Suprapubic skin (tissue), 4 donors: ENCODE measurements at places on chromosomes 5 and 9. TPM values are rescaled to one million over a fixed set of nuclear protein-coding genes. Genes with fewer than 3 reads are reported as not detected.
A peak's percentile ranks its signal among the peaks of the same experiment; 100 is the strongest.

DNA sequence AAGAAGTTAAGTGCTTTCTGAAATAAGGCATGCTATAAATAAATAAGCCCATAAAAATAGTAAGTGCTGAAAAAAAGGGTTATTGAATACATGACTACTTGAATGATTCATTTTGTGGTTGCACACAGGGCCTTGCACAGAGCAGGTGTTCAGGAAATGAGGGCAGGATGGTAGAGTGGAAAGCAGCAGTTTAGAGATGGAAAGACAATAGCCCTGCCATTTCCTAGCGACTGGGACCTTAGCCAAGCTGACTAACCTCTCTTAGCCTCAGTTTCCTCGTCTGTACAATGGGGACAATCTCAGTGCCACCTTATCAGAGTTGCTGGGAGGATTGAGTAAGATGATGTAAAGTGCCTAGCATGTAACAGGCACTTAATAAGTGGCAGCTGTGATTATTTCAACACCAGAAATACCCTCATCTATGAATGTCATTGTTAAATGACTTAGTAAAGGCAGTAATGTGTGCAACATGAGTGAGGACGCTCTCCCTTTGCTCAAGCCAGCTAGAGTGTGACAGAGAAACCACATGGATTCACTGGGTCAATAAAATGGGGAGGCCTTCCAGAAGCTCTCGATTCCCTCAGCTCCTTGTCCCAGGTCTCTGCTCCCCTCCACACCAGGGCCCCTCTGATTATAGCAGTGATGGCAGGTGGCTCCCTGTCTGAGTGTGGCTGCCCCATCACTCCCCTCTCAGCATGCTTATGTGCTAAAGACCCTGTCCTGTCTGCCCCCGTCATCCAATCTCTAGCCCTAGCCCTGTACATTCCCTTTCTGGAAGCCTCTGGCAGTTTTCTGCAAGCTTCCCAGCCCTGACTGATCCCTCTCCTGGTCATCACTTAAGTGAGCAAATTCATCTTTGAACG, 16.0 kb upstream of the PHF19 start:
- no peak for DNase-seq
- no peak overlapping the region for H3K4me3 ChIP-seq
- no peaks in the 10 kb centered on the region for H3K36me3 ChIP-seq
- peaks cover 25% of the 10 kb centered on the region for H3K4me1 ChIP-seq
- H3K27me3 ChIP-seq = no peaks in the 10 kb centered on the region

Gene IFNK
- not detected for total RNA-seq

DNA sequence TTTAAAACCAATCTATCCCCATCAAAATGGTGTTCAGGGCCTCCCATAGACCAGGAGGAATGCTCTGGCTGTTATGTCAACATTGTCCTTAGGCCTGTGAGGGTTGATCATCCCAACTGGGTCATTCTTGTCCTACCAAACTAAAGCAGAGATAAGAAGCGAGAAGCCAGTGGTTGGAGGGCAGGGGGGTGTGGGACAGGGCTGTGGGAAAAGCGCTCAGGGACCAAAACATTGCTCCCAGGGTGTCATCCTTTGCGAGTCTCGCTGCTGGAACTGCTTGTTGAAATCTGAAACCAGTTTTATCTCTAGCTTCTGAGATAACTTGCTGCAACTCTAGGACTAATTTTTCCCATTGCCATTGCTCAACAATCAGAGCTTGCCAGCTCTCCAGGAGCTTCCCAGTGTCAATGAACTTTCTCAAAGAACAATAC, 48.1 kb downstream of the SPATA31C2 start:
- no peaks in the 10 kb centered on the region for H3K4me1 ChIP-seq
- no peak for DNase-seq
- no peaks in the 10 kb centered on the region for H3K36me3 ChIP-seq
- no peaks in the 10 kb centered on the region for H3K27me3 ChIP-seq
- H3K4me3 ChIP-seq = no peak overlapping the region
- no peak overlapping the region for H3K27ac ChIP-seq

DNA sequence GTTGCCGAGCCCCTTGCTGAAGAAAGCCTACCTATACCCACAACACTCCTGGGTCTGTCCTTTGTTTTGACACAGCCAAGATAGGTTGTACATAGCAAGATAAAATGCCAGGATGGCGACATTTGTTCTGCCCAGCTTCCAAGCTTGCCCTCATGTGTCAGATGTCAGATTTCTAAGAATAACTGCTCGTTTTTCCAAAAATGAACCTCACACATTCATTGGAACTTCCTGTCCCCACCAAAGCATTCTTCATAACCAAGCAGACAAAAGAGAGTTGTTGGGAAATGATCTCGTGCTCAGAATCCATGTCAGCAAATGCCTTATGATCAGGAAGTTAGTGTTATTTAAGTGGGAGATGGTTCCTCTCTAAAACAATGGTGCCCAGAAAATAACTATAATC, 210.1 kb downstream of the ZNF608 start:
- H3K36me3 ChIP-seq = no peaks in the 10 kb centered on the region
- no peaks in the 10 kb centered on the region for H3K4me1 ChIP-seq
- no peak overlapping the region for H3K4me3 ChIP-seq

Gene ZNF879
- total RNA-seq = 2.8 TPM

GRCh38 chr5:173925449-173926071, 37.4 kb downstream of the CPEB4 start:
- DNase-seq = no peak
- peaks cover 54% of the 10 kb centered on the region for H3K4me1 ChIP-seq
- no peaks in the 10 kb centered on the region for H3K36me3 ChIP-seq
- no peak overlapping the region for H3K27ac ChIP-seq

GRCh38 chr5:123512611-123513461, 859 bp downstream of the CSNK1G3 start:
- peaks cover 26% of the 10 kb centered on the region for H3K4me1 ChIP-seq
- peak overlapping the region; percentile 97 for H3K4me3 ChIP-seq
- H3K36me3 ChIP-seq = no peaks in the 10 kb centered on the region

- no peak overlapping the region for H3K4me3 ChIP-seq
- no peak overlapping the region for H3K27ac ChIP-seq
- H3K27me3 ChIP-seq = no peaks in the 10 kb centered on the region
- no peak for DNase-seq
- no peaks in the 10 kb centered on the region for H3K4me1 ChIP-seq
These were observed 217.2 kb downstream of the TARS1 start for GRCh38 chr5:33657804-33658440.

GRCh38 chr5:181222630-181223057, 437 bp upstream of the TRIM41 start:
- peak overlapping the region; percentile 83 for H3K4me3 ChIP-seq
- H3K27ac ChIP-seq = peak overlapping the region; percentile 95
- DNase-seq = peak; percentile 89

Gene LTC4S
- total RNA-seq = 7.9 TPM

DNA sequence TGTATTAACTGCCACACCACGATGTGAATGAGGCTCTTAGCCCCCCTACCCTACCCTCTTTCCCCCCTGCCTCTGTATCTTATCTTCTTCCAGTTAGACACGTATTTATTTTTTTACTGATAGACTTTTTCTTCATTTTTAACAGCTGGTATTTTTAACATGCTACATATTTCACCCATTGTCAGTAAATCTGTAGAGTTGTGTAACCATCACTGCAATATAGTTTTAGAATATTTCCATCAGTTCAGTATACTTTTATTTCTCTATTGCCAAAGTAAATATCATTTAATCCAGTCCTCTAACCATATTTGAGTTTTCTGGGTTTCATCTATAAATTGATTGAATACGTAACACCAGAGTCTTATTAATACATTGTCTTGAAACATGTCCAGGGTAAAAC, 62.8 kb downstream of the SPATA31C2 start:
- H3K27me3 ChIP-seq = peaks cover 5% of the 10 kb centered on the region
- no peak for DNase-seq
- H3K4me3 ChIP-seq = no peak overlapping the region
- H3K4me1 ChIP-seq = peaks cover 17% of the 10 kb centered on the region
- no peaks in the 10 kb centered on the region for H3K36me3 ChIP-seq

DNA sequence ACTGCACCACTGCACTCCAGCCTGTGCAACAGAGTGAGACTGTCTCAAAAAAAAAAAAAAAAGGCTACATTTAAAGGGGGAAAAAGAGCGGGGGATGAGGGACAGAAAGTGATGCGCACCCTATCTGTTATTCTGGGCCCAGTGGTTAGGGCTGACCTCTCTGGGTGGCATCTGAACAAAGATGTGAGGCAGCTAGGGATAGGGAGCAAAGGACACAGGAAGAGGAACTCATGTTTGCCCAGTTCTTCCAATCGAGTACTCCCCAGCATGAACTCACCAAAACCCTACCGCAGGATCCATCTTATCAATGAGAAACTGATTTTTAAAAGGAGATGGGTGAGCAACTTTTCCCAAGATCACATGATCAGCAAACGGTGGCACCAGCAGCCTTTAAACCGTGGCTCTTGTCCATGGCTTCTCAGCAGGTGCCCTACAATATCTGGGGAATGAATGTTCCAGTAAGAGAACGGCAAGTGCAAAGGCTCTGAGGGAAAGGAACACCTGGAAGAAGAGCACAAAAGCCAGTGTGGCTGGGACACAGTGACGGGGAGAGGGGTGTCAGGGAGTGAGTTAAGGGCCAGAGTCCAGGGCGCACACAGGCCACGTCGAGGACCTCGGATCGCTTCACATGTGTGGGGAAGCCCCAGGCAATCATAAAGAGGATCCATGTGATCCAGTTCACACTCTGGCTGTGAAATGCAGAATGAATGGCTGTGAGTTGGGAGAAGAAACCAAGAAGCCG, 22.0 kb downstream of the RAPGEF1 start:
- H3K27me3 ChIP-seq = no peaks in the 10 kb centered on the region
- DNase-seq = no peak
- peaks cover 46% of the 10 kb centered on the region for H3K4me1 ChIP-seq
- no peak overlapping the region for H3K27ac ChIP-seq
- no peaks in the 10 kb centered on the region for H3K36me3 ChIP-seq
- H3K4me3 ChIP-seq = no peak overlapping the region

DNA sequence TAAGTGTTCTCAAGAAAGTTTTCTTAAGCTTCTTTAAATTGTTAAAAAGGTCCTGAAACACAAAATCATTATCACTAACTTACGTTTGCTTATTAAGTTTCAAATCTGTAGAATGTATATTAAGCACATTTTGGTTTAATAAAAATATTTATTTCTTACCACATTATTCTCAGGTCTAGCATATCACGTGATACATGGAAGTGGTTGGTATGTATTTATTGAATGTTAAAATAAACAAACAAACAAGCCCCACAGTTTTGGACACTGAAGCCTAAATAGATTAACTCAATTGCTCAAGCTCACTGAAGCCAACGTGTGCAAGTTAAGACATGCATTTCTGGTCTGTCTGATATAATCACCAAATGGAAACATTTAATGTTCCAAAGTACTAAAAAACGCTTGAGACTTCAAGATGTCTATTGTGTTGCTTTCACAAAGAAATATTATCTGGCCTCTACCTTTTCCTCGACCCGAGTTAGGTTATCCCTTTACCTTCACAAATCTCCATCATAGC, 1136.9 kb downstream of the TAF11L14 start:
- H3K27ac ChIP-seq = no peak overlapping the region
- no peak overlapping the region for H3K4me3 ChIP-seq
- H3K36me3 ChIP-seq = no peaks in the 10 kb centered on the region
- no peaks in the 10 kb centered on the region for H3K27me3 ChIP-seq
- H3K4me1 ChIP-seq = no peaks in the 10 kb centered on the region
- DNase-seq = no peak

Gene CBY3
- total RNA-seq = not detected

DNA sequence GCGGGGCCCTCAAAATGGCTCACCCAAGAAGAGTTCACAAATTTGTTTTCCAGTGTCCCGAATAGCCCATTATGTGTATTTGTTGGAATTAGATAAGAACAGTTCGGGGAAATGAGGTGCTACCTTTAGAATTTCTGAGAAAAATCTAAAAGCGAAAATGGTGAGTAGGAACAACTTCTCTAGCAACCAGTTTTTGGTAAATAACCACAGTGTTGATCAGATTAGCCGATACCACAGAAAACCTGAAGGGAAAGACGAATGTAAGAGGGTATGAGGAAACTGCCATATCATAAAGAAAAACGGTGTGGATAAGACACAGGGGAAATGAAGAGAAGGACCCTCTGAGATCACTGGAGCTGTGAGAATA, 31.0 kb downstream of the ADAM19 start:
- no peaks in the 10 kb centered on the region for H3K27me3 ChIP-seq
- DNase-seq = no peak
- H3K4me3 ChIP-seq = no peak overlapping the region
- H3K4me1 ChIP-seq = peaks cover 19% of the 10 kb centered on the region

DNA sequence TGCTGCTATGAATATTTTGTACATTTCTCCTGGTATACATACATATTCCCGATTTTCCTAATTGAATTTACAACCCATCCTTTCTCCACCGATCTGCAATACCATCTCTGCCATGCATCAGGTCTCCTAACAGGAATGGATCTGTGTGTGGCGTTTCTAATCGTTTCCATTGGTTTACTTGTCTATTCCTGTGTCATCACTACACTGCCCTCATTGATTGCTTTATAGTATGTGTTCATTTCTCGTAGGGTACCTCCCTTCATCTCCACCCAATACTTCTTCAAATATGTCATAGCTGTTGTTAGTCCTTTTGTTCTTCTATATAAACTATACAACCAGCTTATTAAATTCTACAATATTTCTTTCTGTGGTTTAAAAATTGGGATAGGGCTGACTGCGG, 7.1 kb upstream of the OR2S2 start:
- no peaks in the 10 kb centered on the region for H3K4me1 ChIP-seq
- H3K27ac ChIP-seq = no peak overlapping the region
- H3K4me3 ChIP-seq = no peak overlapping the region

DNA sequence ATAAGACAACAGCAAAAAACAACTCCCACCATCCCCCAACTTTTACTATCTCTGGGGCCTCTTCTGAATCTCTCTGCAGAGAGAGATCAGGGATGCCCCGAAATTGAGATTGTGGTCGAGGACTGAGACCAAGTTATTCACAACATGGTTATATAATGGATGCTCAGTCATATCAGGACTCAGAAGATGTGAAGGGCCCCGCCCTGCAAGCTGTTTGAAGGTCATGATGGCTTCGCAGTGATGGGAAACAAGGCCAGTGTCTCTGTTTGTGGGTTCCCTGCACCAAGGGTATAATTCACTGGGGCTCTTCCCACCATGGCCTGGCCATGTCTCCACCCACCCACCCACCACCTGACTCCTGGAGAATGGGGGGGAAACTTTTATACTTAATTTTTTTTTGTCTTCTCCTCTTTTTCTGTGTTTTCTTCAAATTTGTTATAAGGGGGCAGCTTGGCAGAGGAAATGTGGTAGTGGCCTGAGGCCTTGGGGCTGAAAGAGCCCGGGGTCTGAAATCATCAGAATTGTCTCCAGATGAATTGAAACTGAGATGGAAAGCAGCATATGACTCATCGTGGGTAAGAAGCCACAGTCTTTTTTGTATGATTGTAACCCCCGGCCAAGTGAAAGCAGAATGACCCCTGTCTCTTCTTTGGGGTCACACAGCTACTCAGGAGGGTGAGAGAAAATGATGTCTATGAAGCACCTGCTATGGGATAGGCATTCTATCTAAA, 15.0 kb upstream of the TEX48 start:
- H3K4me1 ChIP-seq = no peaks in the 10 kb centered on the region
- no peaks in the 10 kb centered on the region for H3K27me3 ChIP-seq
- no peak overlapping the region for H3K4me3 ChIP-seq
- H3K27ac ChIP-seq = no peak overlapping the region
- DNase-seq = no peak

DNA sequence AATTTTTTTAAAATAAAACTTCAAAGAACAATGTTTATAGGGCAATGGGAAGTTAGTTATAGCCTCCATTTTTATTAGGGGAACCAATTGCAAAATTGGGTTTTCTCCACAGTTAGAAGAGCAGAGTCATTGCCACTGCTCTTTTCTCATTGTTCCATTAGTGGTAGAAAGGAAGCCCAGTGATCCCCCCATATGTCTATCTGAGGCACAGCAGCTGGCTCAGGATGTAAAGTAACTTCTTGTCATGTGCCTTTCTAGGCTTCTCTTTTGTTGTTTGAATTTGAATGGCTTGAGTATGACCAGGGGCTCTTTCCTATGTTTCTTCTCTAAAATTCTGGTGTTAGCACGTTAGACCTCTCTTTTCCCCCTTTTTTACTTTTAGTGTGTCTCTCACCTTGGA, 61.2 kb downstream of the UBAP1 start:
- H3K36me3 ChIP-seq = peaks cover 44% of the 10 kb centered on the region
- no peak for DNase-seq
- H3K4me3 ChIP-seq = no peak overlapping the region
